MCF 10A (cell line): ENCODE measurements at places on chromosomes 11 and 22.

DNA sequence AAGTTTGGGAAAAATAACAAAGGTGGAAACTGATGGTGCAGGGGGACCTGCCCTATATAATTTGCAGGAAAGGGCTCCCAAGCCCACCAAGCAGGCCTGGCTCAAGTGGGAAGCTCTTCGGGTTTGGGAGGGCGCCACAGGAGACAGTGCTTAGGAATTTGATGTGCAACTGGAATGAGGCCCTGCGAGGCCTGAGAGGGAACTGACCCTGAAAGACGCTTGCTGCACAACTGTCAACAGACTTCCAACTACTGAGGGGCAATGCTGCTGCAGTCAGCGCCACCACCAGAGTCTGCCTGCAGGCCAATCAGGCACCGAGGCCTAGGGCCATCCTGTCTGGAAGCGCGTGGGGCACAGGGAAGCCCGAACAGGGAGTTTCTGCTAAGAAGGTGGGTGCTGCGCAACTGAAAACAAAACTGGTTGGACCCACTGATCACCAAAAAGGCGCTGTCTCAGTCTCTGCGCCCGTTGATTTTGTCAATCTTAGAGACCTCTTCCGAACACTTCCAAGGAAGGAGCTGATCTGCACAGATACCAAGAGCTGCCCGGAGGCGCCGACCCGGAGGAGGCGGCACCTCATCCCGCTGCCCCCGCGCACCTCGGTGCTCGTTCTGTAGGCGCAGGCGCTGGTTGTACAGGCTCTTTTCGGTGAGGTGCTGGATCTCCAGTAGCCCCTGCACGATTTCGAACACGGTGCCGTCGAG lies 667 bp downstream of the DGCR6L start:
- H3K36me3 ChIP-seq = no peaks in the 10 kb centered on the region
- no peak for DNase-seq
- peaks cover 7% of the 10 kb centered on the region for H3K4me1 ChIP-seq
- no peak overlapping the region for H3K27ac ChIP-seq

DNA sequence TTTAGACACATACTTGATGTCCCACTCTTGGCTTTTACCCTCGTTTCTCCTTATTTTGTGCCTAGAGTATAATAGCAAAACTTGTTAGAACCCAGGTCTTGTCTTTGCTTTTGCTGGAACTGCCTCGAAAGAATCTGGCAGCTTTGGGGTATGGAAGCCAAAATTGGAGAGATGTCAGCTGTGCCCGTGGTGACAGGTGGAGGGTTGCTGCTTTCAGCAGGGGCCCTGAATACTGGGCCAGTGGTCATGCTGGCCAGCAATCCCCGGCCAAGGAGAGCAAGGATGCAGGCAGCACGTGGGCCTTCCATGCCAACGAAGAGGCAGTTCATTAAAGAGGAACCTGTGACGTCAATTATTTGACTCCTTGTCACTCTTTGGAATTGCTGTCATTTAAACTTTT lies 181.1 kb downstream of the HIPK3 start:
- H3K4me3 ChIP-seq = no peak overlapping the region
- H3K36me3 ChIP-seq = no peaks in the 10 kb centered on the region
- H3K27me3 ChIP-seq = no peaks in the 10 kb centered on the region
- no peaks in the 10 kb centered on the region for H3K4me1 ChIP-seq
- no peak overlapping the region for H3K27ac ChIP-seq

- no peak overlapping the region for H3K4me3 ChIP-seq
- H3K27ac ChIP-seq = no peak overlapping the region
- no peaks in the 10 kb centered on the region for H3K27me3 ChIP-seq
- DNase-seq = no peak
These were observed 188.5 kb upstream of the ISX start for GRCh38 chr22:34877506-34877905.

DNA sequence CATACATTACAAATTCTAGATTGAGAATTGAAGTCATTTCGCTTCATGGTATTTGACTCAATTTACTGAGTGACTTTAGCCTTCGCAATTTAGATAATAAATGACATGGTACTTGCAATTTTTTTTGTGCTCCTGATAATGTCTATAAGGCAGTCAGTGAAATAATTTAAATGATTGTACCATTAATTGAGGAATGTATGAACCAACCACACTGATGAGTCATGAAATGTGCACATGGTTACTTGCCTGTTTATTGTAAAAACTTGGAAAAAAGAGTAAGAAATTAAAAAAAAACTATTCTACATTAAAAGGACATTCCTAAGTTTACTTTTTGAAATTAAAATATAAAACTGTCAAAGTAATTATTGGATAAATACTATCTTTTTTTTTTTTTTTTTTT lies 43.3 kb downstream of the DNAJC24 start:
- H3K27me3 ChIP-seq = no peaks in the 10 kb centered on the region
- H3K27ac ChIP-seq = no peak overlapping the region
- H3K36me3 ChIP-seq = no peaks in the 10 kb centered on the region
- H3K4me3 ChIP-seq = no peak overlapping the region

DNA sequence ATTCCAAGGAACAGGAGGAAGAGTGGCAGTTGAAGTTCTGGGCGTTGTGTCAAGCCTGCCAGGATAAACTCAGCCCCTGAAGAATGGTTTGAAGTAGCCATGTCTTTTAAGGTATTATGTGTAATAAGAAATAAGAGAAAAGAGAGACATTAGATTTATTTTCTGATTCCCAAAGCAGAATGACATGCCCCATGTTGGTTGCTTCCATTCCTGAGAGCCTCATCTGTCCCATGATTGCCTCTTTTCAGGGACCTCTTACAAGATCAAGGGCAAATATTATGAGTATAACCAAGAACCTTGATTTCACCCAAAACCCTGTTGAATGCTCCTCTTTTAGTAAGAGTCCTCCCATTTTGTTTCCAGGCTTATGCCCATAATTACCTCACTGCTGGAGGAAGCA lies at the start of gene OR8D2:
TSS of gene OR8D2 (minus strand) at position 101 of the 400 bp plus-strand sequence. CDS start at position 101, 0 bp downstream.
- peaks cover 92% of the 10 kb centered on the region for H3K27me3 ChIP-seq
- no peaks in the 10 kb centered on the region for H3K36me3 ChIP-seq
- H3K27ac ChIP-seq = no peak within 1 kb of the TSS

GRCh38 chr11:122741613-122742300 lies 86.2 kb downstream of the UBASH3B start:
- no peak overlapping the region for H3K4me3 ChIP-seq
- no peaks in the 10 kb centered on the region for H3K36me3 ChIP-seq
- H3K27me3 ChIP-seq = no peaks in the 10 kb centered on the region
- no peak overlapping the region for H3K27ac ChIP-seq
- no peaks in the 10 kb centered on the region for H3K4me1 ChIP-seq

DNA sequence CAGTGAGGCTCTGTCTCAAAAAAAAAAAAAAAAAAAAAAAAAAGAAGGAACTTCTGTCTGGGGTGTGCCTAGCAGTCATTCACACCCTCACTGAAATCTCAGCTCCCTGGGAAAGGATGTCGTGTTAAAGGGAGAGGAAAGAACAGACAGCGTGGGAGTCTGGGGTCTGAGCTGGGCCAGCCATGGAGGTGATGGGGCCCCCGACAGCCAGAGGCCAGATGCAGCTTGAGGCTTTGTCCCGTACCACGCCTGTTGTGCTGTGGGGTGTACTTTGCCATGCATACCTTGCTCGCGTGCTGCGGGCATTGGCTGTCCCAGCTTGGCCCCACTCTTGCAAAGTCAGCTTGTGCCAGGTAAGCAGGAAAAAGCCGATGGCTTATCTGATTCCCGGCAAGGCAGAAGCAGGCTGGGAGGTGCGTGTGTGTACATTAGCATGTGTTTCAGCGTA lies 4.6 kb downstream of the SYT12 start:
- no peak overlapping the region for H3K27ac ChIP-seq
- H3K36me3 ChIP-seq = no peaks in the 10 kb centered on the region
- DNase-seq = no peak
- no peaks in the 10 kb centered on the region for H3K27me3 ChIP-seq
- no peak overlapping the region for H3K4me3 ChIP-seq

- peaks cover 6% of the 10 kb centered on the region for H3K4me1 ChIP-seq
- H3K27me3 ChIP-seq = peaks cover 18% of the 10 kb centered on the region
- H3K36me3 ChIP-seq = no peaks in the 10 kb centered on the region
- DNase-seq = no peak
These were observed 36.3 kb downstream of the ETS1 start for GRCh38 chr11:128551058-128551457.
